ENCODE measurements at places on chromosomes 1 and 21. TPM values are rescaled to one million over a fixed set of nuclear protein-coding genes. Genes with fewer than 3 reads are reported as not detected.
A peak's percentile ranks its signal among the peaks of the same experiment; 100 is the strongest.

- no peak for DNase-seq
These were observed 58.6 kb upstream of the SOX13 start for GRCh38 chr1:204014336-204014735.

- DNase-seq, result no peak
These were observed 61.8 kb upstream of the RPL11 start for GRCh38 chr1:23629708-23630290.

GRCh38 chr1:56798053-56798471 is 21.1 kb downstream of the FYB2 start:
- DNase-seq, result peak; percentile 65

DNA sequence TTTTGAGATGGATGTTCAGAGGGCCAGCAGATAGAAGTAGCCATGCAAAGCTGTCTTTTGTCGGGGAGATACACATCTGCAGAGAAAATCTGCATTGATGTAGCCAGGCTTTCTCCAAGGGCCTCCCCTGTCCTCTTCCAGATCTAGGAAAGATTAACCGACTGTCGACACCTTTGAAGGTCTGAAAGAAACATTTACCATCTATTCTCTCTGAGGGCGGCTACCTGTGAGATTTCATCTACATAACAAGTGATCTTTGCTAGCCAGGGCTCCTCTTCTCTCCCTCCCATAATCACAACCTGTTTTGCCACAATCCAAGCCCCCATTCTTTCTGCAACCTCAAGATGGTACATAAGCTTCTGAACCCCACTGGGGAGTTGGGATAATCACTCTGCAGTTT is 193.6 kb downstream of the RGS7 start:
- peak; percentile 49 for DNase-seq

GRCh38 chr21:42088148-42088547 is 17.0 kb downstream of the UMODL1 start:
- no peak for DNase-seq

DNA sequence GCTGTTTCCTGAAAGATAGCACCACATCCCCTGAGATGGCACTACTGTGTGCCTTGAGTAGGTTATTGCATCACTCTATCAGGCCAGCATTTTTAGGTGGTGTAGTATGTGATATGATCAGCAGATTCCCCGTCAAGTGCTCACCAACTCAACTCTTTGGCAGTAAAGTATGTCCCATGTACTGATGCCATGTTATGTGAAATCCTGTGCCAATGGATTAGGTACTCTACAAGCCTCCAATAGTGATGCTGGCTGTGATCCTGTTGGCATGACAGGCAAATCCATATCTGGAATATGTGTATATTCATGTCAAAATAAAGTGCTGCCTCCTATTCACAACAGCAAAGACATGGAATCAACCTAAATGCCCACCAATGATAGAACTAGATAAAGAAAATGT is 137.2 kb upstream of the CAMK1G start:
- no peak for DNase-seq

- no peak for DNase-seq
These were observed 90.7 kb upstream of the ETS2 start for GRCh38 chr21:38714999-38715398.

DNA sequence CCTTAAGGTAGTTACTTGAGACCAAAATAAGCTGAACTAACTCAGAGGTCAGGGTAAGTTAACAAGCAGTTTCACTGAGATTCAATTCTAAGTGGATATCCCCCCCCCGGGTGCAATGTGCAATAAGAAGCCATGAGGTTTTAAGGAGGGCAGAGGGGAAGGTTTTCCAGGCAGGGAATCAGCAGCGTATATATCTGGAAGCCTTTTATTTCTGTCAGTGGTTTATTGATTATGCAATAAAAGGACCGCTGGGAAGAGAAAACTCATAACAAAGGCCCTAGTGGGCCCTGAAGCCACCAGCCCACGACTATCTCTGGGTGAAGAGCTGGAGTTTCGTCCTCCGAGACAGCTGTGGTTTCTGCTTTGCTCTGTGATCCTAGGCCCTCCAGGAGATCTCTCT is 53.1 kb upstream of the CTPS1 start:
- no peak for DNase-seq

DNA sequence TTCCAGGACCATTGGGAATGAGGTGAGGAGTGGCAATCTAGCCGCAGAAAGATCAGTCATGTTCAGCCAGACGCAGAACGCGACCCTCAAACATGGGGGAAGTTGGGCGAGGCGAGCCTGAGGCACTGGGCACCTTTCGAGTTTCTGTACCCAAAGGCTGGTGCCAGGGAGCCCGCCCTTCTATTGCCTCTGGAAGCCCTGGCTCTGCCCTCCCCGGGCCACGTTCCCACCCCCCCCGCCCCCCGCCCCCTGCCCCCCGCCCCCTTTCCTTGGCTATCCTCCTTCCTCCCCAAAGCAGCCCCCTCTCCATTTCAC is 2.2 kb upstream of the ZBTB7B start:
- no peak for DNase-seq

DNA sequence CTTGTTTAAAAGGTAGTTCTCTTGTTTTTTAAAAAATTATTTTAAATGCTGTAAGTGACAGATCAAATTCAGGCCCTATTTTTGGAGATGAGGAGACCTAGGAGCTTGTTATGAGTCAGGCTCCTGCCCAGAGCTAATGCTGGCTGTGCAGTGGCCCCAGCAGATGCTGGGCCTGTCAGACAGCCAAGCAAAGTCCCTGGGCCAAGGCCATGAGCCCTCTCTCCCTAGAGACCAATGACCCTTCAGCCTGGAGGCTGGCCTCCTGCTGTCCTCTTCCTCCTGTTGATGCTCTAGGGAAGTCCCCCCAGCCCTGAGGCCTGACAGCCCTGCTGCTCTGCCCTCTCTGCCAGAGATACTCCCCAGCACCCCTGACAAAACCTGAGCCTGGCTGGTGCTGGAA is 128.1 kb upstream of the CTTNBP2NL start:
- no peak for DNase-seq

- DNase-seq, result no peak
These were observed 12.2 kb downstream of the UBE2U start for GRCh38 chr1:64215576-64215975.

DNA sequence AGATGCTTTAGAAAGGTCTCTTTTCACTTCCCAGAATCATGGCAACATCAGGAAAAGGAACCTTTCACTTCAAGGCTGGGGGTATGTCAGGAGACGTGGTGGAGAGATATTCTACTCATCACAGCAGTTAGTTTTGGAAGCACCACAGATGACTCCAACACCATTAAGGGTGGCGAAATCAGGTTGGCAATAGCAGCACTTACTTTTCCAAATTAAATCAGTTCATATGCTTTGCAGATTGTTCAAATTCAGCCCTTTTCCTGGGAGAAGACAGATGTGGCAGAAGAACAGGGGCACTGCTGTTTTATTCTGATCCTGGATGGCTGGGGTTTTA is 79.0 kb downstream of the RUNX1 start:
- no peak for DNase-seq

DNA sequence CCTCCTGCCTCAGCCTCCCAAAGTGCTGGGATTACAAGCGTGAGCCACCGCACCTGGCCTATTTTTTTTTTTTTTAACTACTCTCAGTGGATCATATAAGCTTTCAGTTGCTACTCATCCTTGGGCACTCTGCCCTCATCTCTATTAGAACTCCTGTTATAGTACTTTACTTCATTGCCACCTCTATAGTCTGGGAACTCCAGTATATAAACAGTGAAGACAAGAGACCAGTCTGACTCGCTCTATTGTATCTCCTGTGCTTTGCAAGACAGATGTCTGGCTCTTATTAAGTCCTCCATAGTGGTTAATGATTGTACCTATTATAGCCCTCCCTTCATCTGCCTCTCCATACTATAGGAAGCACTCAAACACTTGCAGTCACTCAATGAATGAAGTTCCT is 15.1 kb downstream of the KHDRBS1 start:
- DNase-seq, result no peak

- DNase-seq, result no peak
These were observed 1.3 kb downstream of the GORAB start for GRCh38 chr1:170533298-170533697.

- no peak for DNase-seq
These were observed 188.3 kb upstream of the ARHGEF16 start for GRCh38 chr1:3265835-3266805.

DNA sequence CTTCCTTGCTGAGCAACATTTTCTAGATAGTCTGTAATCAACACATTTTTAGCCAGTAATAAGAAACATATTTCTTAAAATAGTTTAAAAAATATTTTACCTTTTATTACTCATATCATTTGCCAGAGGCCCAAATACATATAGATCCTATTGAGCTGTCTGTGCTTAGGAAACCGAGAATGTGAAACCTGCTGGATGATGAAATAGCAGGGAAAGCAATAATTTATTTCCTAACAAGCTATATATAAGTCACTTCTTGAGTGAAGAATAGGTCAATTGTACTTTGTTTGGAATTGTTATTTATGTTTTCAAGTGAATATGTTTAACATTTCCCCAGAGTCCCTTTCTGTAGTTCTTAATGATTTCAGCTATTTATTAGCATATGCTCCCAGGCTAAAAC is 339.9 kb upstream of the TMPRSS15 start:
- no peak for DNase-seq

DNA sequence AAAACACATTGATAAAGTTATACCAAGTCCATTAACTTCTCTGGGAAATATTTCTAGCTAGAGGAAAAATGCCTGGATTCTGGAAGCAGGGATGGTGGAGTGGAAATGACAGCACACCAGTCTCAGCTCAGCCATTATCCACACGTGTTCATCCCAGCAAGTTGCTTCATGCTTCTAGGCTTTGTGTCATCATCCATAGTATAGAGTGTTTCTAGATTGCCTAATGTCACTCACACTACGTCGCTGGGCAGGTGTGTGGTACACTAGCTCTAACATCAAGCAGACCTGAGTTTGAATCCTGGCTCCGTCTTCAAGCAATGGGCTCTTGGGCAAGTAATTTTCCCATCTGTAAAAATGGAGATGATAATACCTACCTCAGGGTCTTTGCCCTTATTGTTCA is 326.3 kb downstream of the PBX1 start:
- DNase-seq, result no peak

GRCh38 chr1:41322101-41322661 is 39.1 kb upstream of the FOXO6 start:
- DNase-seq, result no peak

FCMR gene
- 0.43 TPM for polyA plus RNA-seq

SAMSN1 gene
- polyA plus RNA-seq, result 7.9 TPM

TACSTD2 gene
- polyA plus RNA-seq, result 0.77 TPM

ABCA4 gene
- not detected for polyA plus RNA-seq

HOOK1 gene
- polyA plus RNA-seq, result 27.4 TPM

DPH5 gene
- 46.2 TPM for polyA plus RNA-seq

TNFRSF18 gene
- polyA plus RNA-seq, result 0.56 TPM

IL6R gene
- 1.2 TPM for polyA plus RNA-seq

NR0B2 gene
- not detected for polyA plus RNA-seq

CLCA1 gene
- polyA plus RNA-seq, result not detected

MROH7 gene
- polyA plus RNA-seq, result not detected

ST6GALNAC5 gene
- 4.1 TPM for polyA plus RNA-seq

RGS4 gene
- polyA plus RNA-seq, result 0.24 TPM

CELA3B gene
- not detected for polyA plus RNA-seq

BEST4 gene
- 1.5 TPM for polyA plus RNA-seq

TXNDC12 gene
- polyA plus RNA-seq, result 96.6 TPM

PDZK1IP1 gene
- polyA plus RNA-seq, result not detected

SPSB1 gene
- polyA plus RNA-seq, result 2.4 TPM
